Activated CD4-positive, alpha-beta T cell treated with anti-CD3 and anti-CD28 coated beads for 48 hours (primary cell): ENCODE measurements at places on chromosomes 2 and 18.

GRCh38 chr2:29182920-29183319, 67.7 kb downstream of the CLIP4 start:
- no peak for DNase-seq

- no peak for DNase-seq
Observed at GRCh38 chr2:75324141-75324540, 124.8 kb upstream of the TACR1 start.

DNA sequence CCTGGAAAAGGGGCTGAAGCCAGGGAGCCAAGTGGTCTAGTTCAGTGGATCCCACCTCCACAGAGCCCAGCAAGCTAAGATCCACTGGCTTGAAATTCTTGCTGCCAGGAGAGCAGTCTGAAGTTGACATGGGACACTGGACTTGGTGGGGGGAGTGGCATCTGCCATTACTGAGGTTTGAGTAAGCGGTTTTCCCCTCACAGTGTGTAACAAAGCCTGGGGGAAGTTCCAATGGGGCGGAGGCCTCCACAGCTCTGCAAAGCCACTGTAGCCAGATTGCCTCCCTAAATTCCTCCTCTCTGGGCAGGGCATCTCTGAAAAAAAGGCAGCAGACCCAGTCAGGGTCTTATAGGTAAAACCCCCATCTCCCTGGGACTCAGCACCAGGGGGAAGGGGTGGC, 144.4 kb downstream of the PTPRM start:
- DNase-seq, result no peak

DNA sequence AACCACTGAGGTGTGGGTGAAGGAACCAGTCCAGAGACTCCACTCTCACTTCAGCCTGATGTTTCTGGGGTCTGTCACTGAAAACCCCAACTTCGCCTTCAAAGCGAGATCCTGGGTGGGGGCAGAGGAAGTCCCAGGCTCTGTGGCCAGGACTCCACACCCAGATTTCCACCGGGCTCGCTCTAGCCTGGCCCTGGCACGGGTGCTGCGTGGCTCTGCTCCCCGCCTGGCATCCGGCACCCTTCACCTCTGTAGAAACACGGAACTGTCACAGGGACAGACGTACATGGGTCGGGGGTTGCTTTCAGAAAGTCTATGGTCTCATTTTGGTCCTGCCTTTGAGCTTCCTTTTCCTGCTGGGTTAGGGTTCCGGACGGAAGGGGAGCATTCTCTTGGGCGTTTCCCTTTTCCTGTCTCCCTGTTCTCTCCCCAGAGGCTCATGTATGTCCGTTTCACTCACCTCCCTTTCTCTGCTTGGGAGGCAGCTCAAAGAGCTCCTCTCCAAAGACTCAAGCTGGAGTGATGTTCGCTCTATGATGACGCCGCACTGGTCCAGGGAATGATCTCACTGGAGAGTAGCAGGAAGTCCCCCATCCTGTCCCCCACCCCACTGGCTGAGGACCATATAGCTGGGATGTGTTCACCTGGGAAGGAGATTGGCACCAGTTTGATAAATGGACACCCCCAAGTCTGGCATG, 41.5 kb downstream of the ODC1 start:
- no peak for DNase-seq

GRCh38 chr2:230592775-230593174, 119.9 kb upstream of the CAB39 start:
- DNase-seq, result no peak

DNA sequence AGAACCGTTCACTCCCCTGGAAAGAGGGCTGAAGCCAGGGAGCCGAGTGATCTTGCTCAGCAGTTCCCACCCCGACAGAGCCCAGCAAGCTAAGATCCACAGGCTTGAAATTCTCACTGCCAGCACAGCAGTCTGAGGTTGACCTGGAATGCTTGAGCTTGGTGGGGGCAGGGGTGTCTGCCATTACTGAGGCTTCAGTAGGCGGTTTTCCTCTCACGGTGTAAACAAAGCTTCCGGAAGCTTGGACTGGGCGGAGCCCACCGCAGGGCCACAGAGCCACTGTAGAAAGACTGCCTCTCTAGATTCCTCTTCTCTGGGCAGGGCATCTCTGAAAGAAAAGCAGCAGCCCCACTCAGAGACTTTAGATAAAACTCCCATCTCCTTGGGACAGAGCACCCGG, 180.8 kb downstream of the WDR7 start:
- DNase-seq, result no peak

DNA sequence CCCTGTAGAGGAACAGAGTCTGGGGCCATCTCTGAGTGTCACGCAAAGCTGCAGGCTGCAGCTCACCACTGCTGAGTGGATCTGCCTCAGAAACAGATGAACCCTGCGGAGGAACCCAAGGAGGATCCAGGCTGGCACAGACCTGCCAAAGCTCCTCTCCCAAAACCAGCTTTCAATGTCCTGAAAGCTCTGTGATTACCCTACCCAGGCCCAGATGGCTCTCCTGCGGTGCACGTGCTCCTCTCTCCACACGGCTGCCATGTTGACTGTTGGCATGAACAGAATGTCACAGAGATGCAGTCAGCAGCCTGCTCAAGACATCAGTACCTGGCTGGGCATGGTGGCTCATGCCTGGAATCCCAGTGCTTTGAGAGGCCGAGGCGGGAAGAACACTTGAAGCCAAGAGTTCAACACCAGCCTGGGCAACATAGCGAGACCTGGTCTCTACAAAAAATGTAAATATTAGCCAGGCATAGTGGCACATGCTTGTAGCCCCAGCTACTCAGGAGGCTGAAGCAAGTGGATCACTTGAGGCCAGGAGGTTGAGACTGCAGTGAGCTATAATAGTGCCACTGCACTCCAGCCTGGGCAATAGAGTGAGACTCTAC, 216.8 kb downstream of the MGAT5 start:
- no peak for DNase-seq

GRCh38 chr2:158598862-158599517, 142.2 kb downstream of the PKP4 start:
- no peak for DNase-seq

DNA sequence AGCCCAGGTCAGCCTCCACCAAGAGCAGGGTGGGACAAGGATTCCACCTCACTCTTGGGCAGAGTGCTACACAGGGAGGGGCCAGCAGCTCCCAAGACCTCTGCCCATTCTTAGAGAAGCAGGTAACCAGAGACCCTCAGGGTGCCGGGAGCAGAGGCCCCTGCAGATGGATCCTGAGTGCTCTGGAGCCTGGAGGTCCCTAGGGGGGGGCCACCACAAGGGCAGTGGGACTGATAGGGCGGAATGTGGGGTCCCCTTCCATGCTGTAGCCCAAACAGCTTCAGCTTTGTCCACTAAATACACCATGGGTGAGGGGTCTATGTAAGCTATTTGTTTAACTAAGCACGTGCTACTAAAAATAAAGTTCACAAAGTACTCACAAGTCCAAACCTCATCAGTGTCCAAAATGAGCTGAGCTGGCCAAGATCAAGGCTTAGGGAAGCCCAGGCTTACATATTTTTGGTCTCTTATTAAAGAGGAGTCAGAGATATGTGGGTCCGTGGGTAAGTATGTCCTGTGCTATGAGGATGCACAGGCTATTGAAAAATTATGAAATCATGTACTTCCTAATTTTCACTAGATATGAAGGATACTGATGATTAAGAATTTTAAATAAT, 21.5 kb upstream of the GPC1 start:
- no peak for DNase-seq

DNA sequence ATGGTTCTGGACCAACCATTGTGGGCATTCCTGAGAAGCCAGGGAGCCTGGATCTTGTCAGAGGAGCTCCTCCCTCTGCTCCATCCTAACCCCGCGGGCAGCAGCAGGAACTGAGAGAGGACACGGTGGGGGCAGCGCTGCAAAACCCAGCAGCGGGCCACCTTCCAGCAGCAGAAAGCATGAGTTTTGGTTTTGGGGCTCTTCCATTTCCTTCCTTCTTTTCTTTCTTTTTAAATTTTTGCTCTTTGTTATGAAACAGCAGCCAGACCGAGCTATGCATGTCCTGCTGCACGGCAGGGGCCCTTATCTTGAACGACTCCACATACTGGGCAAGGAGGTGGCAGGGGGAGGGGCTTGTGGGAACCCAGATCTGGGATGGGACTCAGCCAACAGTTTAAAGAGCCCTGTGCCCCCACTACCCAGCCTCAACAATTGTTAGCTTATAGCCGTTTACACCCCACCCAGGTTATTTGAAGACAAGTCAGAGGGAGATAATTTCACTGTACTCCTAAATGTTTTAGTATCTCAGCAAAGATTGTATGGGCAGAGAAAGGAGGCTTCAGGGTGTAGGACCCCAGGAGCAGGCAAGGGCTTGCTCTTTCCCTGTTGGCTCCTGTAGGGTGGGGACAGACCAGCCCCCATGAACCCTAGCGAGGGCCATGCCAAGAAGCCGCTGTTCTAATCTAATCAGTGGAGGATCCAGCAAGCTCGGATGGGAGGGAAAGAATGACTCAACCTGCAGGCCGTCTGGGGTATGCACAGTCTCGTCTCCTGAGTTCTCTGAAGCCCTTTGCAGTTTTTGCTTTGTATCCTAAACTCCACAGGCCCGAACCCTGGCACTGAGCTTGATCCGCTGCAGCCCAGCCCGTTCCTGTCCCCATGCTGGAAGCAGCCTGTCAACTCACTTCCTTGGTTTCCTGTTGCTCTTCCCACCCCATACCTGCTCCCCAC, 75.3 kb downstream of the LRRFIP1 start:
- peak; percentile 61 for DNase-seq

- DNase-seq, result no peak
Observed at GRCh38 chr2:57760381-57760801, 286.2 kb upstream of the VRK2 start.

- DNase-seq, result no peak
Observed at GRCh38 chr2:25618676-25619075, 54.7 kb downstream of the DTNB start.

DNA sequence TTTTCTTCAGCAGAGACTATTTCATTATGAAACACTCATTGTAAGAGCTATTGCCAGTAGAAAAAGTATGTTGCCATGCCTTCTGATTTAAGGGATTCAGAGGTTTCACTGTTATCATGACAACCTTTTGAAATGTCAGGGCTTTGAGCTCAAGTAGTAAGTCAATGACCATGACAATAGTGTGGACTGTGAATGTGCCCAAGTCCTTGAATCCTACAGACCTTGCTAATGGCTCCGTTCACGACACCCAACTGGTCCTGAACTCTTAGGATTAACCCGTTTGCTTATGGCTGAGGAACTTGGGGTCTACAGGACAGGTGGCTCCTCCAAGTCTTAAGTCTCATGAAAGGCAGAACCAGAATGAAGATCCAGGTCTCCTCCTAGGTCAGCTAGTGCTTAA, 17.6 kb upstream of the KIDINS220 start:
- DNase-seq, result no peak

- DNase-seq, result no peak
Observed at GRCh38 chr2:75134860-75135259, 64.5 kb downstream of the TACR1 start.

DNA sequence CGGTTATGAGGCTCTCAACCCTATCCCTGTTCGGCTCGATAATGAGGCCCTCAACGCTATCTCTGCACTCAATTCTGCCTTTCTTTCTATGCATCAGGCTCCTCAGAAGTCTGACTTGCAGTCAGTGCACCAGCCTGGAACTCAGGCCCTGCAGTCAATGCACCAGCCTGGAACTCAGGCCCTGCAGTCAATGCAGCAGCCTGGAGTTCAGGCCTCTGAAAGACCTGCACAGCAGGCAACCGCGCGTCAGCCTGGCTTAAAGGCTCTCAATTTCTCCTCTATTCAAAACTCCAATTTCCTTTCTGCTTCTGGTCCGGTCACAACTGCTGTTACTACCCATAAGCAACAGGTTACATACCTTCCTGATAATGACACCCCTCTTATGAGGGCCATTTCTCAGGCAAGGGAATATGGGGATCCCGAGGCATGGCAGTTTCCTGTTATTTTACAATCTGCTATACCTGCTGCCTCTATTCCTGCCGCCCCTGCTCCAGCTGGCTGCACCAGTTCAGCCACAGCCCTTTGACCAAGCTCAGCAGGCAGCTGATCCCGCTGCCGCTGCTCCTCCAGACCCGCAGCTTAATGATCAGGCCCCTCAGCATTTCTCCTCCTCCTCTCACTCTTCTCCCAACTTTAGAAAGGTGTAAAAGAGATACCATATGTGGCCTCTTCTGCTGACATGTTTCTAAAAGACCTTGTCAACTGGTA, 933.6 kb upstream of the FANCL start:
- DNase-seq, result no peak

GRCh38 chr18:25896178-25896780, 194.1 kb downstream of the SS18 start:
- DNase-seq, result peak; percentile 34

DNA sequence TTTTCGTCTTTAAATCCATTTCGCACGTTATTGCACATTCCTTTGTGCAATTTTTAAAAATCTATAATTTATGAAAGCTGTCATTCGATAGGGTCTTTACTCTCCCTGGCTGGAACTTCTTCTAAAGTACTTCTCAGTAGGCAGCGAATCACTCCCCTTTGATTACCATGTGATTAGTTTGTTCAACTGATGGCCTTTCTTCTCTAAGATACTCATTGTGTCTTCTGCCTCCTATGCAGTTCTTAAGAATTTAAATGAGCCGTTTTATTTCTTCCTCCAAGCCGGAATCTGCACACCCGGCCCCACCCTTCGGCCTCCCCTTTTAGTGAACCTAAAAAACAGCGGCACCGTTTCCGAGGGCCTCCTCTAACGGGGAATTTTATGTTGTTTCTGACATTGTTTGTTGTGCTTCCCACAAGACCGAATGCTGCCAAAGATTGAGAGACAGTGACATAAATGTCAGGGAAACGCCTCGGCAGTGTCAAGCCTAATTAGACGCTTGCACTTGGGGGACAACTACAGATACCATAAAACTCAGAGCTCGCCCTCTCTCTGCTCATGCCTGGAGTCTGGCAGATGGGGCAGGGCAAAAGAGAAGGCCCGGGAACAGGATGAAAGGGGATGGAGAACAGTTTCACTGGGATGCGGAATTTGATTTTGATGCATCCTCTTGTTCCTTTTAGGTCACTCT, 255.3 kb downstream of the BCL11A start:
- no peak for DNase-seq

DNA sequence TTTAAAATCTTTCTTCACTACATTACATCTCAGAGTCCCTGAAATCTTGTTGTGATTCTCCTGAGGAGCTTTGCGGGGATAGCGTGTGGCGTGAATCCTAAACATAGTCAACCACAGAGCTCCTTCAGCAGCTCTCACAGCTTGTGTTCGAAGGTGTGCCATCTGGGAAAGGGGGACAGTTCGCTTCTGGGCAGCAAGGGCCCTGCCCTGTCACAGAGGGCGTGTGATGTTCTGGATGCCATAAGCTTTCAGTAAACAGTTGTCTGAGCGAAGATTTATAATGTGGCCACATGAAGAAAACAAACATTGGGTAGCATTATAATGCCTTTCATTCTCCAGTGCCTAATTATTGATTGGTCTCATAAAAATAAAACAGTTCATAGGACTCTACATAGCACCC, 172.5 kb downstream of the MYO1B start:
- no peak for DNase-seq

- no peak for DNase-seq
Observed at GRCh38 chr2:189350540-189351209, 90.6 kb upstream of the WDR75 start.
